ENCODE measurements at places on chromosomes 5 and 9.

- no peak for DNase-seq
Observed at GRCh38 chr5:1730487-1730847, 69.2 kb downstream of the MRPL36 start.

DNA sequence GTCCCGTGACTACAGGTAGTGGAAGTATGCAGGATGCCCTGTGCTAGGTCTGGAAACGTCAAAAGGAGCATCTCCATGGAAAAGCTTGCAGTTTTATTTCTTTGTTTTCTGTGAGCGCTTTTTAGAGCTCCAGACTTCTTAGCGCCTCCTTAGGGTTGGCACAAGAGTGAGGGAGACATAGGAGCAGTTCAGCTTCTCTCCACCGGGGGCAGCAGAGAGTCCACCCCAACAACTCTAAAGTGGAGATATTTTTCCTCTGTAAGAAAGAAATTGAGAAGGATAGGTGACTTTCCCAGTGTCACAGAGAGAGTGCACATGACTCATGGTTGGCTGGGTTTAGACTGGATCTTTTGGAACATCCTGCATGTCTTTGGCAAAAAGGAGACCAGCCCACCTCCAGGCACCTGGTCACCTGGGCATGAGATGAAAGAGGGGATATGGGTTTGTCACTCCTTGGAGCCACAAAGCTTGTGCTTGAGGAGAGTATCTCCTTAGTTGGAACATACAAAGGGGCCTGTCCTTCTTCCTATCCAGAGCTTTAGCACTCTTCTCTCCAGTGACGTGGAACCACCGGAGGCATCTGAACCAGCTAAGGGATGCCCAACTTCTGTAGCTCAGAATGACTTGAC is 637.7 kb downstream of the SEMA5A start:
- peak; percentile 50 for DNase-seq

- DNase-seq: no peak
Observed at GRCh38 chr5:56402266-56403220, 169.4 kb upstream of the ANKRD55 start.

DNA sequence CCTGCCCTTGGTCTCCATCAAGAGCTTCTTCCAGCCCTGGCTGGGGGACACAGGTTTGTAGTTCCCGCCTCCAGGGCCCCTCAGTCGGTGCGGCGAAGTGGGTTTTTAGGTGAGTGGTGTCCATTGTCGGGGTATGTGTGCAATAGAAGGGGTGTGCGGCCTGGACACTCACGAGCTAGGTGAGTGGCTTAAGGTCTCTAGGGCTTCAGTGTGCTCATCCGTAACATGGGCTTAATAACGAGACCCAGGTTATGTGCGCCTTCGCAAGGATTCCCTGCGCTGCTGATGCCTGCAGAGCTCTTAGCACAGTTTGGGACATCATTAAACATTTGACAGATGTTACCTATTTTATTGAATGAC is 656 bp downstream of the CEP78 start:
- DNase-seq: peak; percentile 6
